Retina (tissue), 1 donor: ENCODE measurements at places on chromosomes 1 and 21.

- no peak for DNase-seq
Measured at GRCh38 chr1:21344098-21344749, 54.0 kb upstream of the ECE1 start.

DNA sequence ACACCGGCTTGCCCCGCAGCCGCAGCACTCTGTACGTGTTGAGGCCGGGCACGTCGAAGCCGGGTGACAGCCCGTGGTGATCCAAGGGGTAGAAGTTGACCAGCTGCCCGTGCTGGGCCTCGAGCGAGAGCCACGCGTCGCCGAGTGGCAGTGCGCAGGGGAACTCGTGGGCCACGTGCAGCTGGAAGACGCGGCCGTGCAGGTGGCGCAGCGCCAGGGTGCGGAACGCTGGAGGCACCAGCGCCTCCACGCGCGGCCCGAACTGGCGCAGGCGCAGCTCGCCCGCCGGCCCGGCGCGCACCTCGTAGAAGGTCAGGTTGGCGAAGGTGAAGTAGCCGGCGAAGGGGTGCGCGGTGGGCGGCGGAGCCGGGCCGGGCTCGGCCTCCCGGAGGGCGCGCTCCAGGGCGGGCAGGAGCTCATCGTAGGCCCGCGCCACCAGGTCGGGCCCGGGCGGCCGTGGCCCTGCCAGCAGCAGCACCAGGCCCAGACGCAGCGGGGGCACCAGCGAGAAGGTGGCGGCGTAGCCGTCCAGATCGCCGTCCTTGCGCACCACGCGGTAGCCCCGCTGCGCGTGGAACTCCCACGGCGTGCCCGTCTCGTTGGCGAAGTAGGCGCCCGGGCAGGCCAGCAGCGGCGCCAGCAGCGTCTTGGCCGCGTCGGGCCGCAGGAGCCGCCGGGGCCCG lies 19.5 kb downstream of the LACTBL1 start:
- peak; percentile 50 for DNase-seq

GRCh38 chr1:1942753-1943656 lies 23.9 kb upstream of the TMEM52 start:
- DNase-seq = no peak

DNA sequence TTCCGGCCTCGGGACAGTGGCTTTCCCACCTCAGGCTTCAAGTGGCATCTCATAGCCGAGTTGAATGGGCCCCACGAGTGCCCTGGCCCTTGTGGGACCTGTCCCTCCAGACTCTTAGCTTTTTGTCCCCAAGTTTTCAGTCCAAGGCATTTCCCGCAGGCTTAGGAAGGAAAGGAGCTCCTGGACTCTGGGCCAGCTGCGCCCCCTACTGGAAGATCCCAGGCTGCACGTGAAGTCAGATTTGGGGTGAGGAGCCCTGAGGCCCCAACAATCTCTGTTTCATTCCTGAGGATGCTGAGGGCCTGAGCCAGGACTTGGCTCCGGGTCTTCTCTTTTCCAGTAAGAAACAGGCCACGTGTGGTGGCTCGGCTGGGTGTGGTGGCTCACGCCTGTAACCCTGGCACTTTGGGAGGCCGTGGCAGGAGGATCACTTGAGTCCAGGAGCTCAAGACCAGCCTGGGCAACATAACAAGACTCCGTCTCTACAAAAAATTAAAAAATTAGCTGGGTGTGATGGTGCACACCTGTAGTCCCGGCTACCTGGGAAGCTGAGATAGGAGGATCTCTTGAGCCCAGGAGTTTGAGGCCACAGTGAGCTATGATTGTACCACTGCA lies 67.4 kb downstream of the ARHGEF10L start:
- DNase-seq = peak; percentile 79

- no peak for DNase-seq
Measured at GRCh38 chr1:97761637-97762036, 159.2 kb downstream of the DPYD start.

GRCh38 chr1:202134645-202135172 lies 9.8 kb downstream of the ARL8A start:
- DNase-seq = no peak

GRCh38 chr1:204304067-204304466 lies 55.7 kb downstream of the PLEKHA6 start:
- DNase-seq = no peak

DNA sequence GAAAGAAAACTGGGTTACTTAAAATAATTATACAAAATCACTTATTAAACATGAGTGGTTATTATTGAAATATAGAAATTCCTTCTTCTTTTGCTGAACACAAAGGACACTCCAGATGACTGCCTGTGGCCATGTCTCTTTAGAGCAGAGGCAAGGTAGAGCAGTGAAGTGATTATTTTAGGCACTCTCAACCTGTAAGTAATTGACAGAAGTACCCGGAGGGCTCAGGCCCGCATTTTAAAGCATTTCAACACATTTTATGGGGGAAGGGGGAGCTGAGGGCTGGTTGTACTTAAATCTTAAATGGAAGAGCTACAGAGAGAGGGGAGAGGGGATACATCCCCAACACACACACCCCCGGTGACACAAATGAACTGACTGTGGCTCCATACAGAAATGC lies 10.2 kb downstream of the OSCP1 start:
- DNase-seq = no peak

GRCh38 chr1:193270996-193271395 lies 84.6 kb upstream of the B3GALT2 start:
- DNase-seq = no peak

DNA sequence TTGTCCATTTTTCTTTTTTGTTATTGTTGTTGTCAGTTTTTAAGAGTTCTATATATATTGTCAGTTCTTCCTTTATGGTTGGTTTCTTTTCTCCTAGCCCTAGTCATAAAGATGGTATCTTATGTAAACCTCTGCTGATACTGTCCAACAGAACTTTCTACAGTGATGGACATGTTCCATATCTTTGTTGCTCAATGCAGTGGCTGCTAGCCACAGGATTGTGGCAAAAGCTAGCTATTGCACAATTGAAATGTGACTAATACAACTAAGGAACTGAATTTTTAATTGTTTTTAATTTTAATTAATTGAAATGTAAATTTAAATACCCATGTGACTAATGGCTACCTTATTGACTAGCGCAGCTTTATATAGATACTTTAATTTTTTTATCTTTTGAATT lies 411.8 kb upstream of the PTBP2 start:
- DNase-seq = no peak

- peak; percentile 6 for DNase-seq
Measured at GRCh38 chr21:21268061-21268471, 269.9 kb downstream of the NCAM2 start.

GRCh38 chr1:109931189-109931731 lies 20.6 kb downstream of the CSF1 start:
- peak; percentile 65 for DNase-seq

GRCh38 chr1:163230827-163231226 lies 28.1 kb upstream of the RGS5 start:
- no peak for DNase-seq

- no peak for DNase-seq
Measured at GRCh38 chr1:167674156-167674555, 44.1 kb downstream of the RCSD1 start.

GRCh38 chr21:34811368-34811767 lies 142.6 kb downstream of the CLIC6 start:
- DNase-seq = no peak

DNA sequence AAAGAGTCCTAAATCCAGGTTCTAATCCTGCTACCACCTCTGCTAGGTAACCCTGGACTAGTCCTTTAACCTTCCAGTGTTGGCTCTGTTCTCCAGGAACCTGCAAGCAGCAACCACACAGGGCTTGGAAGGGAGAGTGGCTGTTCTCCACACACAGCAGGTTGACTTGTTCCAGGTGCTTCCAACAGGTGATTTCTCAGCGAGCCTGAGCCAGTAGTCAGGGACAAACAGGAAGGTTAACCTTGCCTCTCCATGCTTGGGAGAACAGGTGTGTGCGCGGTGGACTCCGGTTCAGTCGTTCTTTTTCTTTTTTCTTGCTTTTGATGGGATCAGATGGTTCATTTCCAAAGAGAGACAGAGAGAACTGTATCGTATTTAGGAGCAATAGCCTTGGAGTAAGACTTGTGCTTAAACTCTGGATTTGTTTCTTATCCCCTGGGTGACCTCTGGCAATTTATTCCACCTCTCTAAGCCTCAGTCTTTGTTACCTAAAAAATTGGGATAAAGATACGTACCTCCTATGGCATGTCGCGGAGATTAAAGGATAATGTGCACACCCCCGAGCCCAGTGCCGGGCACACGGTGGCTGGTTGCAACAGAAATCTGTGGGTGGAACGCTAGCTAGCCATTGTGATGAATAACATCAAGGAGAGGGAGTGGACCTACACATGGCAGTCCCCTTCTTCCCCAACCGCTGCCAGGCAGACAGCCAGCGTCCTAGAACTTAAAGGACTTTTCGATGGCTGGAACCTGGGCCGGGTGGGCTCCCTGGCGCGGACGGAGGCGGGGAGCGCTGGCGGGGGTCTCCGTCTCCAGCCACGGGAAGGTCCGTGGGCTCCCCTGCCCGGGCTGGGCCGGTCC lies 583 bp upstream of the CACHD1 start:
- DNase-seq = no peak

GRCh38 chr1:170461291-170461747 lies 70.6 kb upstream of the GORAB start:
- no peak for DNase-seq

DNA sequence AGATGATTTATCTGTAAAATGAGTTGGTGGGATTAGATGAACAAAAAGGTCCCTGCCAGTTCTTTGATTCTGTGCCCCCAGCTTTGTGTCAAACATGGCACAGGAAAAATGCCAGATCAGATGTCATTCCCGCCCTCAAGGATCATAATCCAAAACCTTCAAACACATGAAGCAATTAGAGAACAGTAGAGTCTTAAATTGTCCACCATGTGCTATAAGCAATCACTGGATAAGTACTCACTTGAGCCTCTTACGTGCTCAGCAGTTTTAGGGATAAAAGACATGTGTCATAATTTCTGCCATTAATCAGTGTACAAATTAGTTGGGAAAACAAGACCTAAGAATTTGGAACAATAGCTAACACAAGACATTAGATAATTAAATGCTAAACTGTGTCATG lies 15.4 kb upstream of the KIAA0040 start:
- no peak for DNase-seq

GRCh38 chr1:204746838-204747442 lies 61.4 kb upstream of the LRRN2 start:
- peak; percentile 48 for DNase-seq

DNA sequence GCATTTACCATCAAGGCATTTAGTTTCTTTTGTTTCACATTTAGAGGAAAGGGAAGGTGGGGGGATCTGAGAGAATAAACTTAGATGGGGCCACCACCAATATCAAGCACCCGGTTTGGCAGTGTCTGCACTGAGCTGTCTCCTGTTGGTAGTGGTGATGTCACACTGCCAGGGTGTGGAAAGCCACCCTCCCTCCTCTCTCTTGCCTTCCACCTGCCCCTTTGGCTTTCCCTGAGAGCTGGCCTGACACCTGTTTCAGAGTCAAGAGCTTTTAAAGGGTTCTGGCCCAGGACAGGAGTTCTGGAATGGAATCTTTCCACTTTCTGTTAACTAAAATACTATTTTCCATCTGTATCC lies 13.4 kb downstream of the ATF3 start:
- DNase-seq = no peak

DNA sequence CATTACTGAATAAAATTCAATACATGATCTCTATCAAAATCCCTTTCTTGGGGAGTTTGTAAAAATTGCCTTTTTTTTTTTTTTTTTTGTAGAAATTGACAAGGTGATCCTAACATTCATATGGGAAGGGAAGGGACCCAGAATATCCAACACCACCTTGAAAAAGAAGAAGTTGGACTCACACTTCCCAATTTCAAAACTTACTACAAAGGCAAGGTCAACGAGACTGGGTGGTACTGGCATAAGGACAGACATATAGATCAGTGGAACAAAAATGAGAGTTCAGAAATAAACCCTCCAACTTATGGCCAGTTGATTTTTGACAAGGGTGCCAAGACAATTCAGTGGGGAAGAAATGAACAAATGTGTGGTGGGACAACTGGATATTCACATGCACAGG lies 31.4 kb upstream of the CLSTN1 start:
- no peak for DNase-seq

GRCh38 chr1:12547586-12548225 lies 70.3 kb downstream of the DHRS3 start:
- no peak for DNase-seq

GRCh38 chr1:115475901-115476300 lies 137.9 kb upstream of the NGF start:
- peak; percentile 52 for DNase-seq

DNA sequence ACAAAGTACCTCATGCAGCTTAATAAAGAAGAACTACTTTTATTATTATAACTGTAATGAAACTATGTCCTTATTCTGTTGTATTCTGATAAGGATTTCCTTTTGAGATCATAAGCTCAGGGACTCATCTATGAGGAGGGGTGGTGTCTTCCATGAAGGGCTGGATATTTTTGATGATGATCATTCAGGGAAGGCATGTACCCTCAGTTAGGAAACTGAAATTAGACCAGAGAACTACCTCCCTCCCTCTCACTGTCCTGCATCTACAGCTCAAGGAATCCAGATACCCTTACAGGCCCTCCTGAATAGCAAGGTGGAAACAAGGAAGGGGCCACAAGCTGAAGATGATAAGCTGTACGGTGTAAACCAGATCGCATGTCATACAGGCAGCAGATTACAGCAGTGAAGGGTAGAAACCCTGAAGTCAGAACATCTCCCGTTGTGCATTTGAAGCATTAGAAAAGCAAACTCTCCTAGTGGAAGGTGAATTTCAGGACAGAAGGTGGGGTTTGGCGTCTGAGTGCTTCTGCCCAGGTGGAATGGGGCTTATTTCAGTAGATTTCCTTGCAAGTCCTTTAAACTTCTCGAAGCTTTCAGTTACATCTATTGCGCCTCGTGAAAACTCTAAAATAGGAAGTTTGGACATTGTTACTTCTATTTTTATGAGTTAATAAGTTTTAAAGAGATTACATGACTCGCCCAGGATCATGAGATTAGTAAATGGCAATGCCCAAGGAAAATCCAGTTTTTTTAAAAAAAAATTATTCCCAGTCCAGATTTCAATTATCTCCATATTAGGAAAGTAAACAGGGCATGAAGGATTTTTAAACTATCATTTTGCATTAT lies 101.1 kb upstream of the HNRNPU start:
- DNase-seq = no peak

DNA sequence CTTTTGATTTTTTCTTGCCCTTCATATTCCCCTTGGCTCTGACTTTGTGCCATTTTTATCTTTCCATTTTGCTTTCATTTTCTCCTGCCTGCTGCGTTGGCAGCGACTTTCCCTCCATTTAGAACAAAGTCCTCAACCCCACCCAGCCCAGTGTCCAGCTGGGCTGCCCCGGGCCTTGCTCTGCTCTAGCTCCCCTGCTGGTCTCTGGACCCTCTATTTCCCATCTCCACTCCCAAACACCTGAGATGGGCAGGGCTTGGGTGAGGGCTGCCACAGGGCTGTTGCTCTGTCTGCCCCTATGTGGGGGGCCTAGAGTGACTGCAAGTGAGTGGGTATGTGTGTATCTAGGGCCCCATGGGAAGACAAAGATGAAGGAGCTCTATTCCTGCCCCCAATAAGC lies 7.3 kb upstream of the ADAM15 start:
- no peak for DNase-seq

DNA sequence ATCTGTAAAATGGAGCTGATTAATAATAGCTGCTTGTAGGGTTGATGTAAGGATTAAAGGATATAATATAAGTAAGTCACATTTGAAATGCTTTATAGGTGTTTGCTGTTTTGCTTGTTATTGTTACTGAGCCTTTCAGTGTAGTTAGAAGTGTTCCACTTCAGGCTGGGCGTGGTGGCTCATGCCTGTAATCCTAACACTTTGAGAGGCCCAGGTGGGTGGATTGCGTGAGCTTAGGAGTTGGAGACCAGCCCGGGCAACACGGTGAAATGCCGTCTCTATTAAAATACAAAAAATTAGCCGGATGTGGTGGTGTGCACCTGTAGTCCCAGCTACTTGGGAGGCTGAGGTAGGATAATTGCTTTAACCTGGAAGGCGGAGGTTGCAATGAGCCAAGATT lies 12.2 kb downstream of the TRNAU1AP start:
- DNase-seq = no peak
